M059J (cell line): ENCODE measurements at places on chromosomes 7 and 10.

- DNase-seq, result no peak
Measured at GRCh38 chr10:11594589-11595394, 16.7 kb downstream of the USP6NL start.

DNA sequence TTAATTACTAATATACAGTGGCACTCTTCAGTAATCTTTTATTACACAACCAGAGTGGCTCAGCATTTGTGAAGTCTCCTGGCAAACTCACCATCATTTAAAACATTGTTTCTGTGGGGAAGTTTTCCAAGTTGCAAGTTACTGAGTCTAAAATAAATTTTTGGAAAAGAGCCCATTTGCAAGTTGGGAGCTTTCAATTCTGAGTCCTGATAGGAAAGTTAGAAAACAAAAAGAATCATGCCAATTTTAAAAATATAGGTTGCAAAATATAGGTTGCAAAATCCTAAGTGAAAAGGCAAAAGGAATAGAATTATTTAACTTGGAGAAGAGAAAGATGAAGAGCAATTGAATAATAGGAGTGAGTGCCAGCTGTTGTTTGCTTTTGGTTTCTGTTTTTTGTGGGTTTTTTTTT lies 378.8 kb upstream of the C7orf33 start:
- no peak for DNase-seq

GRCh38 chr10:86368046-86368445 lies 1.5 kb upstream of the GRID1 start:
- no peak for DNase-seq

GRCh38 chr7:28615091-28615490 lies 202.8 kb downstream of the CREB5 start:
- DNase-seq, result peak; percentile 32

DNA sequence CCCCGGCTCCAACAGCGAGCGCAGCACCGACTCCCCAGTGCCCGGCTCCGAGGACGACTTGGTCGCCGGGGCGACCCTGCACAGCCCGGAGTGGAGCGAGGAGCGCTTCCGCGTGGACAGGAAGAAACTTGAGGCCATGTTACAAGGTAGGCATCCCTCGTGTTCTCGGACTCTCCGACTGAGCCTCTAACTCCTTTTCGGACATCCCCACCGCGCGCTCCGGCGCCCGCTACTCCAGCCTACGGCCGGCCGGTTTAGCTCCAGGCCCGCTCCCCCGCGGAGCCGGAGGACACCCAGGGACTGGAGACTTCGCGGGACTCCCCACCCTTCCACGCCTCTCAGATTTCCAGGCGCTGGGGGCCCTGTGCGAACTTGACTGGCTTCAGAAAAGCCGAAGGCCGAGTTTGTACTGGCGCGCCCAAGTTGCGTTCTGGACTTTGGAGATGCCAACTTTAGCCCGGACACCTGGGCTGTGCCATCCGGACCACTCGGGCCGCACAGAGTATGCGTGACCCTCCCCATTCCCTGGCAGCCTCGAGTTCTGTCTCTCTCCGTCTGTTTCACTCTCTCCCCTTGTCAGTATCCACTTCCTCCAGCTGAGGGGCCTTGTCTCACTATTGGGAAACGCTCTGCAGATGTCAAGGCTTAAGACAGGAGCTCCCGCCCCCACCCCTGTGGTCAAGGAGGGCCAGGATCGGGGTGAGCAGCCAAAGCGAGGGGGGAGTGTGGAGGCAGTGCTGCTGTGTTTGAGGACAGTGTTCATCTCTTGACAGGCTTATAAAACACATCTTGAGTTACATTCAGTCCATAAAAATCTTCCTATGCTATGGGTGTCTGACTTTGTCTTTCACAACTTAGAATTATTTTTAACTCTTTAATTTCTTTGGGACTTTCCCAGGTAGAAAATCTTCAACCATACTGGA lies 777 bp downstream of the BICC1 start:
- DNase-seq, result peak; percentile 87

- DNase-seq, result no peak
Measured at GRCh38 chr7:2826771-2827170, 17.3 kb downstream of the GNA12 start.
